ENCODE measurements at places on chromosomes 7 and 10. TPM values are rescaled to one million over a fixed set of nuclear protein-coding genes. Genes with fewer than 3 reads are reported as not detected.

MOGAT3 gene
- not detected for total RNA-seq

DMBT1 gene
- total RNA-seq = under 0.01 TPM

CH25H gene
- 1.4 TPM for total RNA-seq

TMEM139 gene
- total RNA-seq = not detected

DLX5 gene
- total RNA-seq = not detected

MLXIPL gene
- not detected for total RNA-seq

TAS2R41 gene
- not detected for total RNA-seq

SUGCT gene
- 17.8 TPM for total RNA-seq

GHITM gene
- total RNA-seq = 207 TPM

OGDHL gene
- 0.38 TPM for total RNA-seq

GPR22 gene
- total RNA-seq = not detected

A1CF gene
- not detected for total RNA-seq

C7orf33 gene
- not detected for total RNA-seq

SPDYE1 gene
- not detected for total RNA-seq

GPR146 gene
- 9.0 TPM for total RNA-seq

HOXA4 gene
- not detected for total RNA-seq

OIT3 gene
- total RNA-seq = under 0.01 TPM

UNCX gene
- total RNA-seq = not detected

CPA1 gene
- not detected for total RNA-seq

CCDC71L gene
- total RNA-seq = 15.1 TPM

TNRC18 gene
- 24.0 TPM for total RNA-seq

EBLN1 gene
- not detected for total RNA-seq

WIPF3 gene
- total RNA-seq = not detected

SLC39A12 gene
- total RNA-seq = not detected

ZNF853 gene
- 0.19 TPM for total RNA-seq

RBM33 gene
- total RNA-seq = 17.4 TPM

NEUROG3 gene
- not detected for total RNA-seq
